Stimulated activated CD8-positive, alpha-beta memory T cell treated with anti-CD3 and anti-CD28 coated beads, Interleukin-7, amount 100 ng/mL, for 4 hours (primary cell): ENCODE measurements at places on chromosomes 6 and 20.

DNA sequence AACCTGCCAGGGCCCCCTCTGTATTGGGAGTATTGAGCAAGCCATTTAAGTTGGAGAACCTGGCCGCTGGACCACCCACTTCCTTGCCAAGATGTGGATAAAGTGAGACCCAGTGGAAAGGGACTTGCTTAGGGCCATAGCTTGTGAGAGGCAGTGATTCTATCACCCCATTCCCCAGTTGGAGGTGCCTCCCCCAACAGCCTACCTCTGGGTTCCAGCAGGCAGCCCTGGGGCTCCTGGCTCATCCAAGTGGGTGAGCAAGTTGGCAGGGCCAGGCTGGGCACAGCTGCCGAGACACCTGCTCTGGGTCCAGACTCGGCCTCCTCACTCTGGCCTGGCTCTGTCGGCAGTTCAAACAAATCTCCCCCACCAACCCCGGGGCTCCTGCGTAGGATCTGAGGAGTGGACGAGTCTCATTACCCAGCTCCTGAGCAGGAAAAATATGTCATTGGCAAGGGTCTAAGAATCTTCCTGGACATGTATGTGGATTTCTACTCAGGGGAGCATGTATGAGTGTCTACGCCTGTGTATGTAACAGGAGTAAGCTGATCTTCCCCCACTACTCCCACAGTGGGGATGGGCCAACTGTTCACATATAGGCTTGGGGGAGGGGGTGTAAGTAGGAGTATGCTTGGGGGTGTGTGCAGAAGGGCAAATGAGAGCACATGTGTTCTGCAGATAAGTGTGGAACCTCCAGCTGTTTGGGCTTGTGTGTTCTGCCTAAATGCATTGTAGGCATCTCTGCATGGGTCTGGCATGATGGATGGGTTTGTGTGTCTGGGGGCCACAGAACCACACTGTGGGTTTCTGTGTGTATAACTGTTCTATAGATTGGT, 1.9 kb downstream of the ID1 start:
- DNase-seq = no peak

- DNase-seq = no peak
Measured at GRCh38 chr6:33082702-33083101, 6.9 kb downstream of the HLA-DPB1 start.

- no peak for DNase-seq
Measured at GRCh38 chr20:43507150-43508080, at the start of gene L3MBTL1. Gene L3MBTL1, plus strand, starts transcription at chr20:43507697. Its CDS starts 5,807 bp downstream, at chr20:43513504.

DNA sequence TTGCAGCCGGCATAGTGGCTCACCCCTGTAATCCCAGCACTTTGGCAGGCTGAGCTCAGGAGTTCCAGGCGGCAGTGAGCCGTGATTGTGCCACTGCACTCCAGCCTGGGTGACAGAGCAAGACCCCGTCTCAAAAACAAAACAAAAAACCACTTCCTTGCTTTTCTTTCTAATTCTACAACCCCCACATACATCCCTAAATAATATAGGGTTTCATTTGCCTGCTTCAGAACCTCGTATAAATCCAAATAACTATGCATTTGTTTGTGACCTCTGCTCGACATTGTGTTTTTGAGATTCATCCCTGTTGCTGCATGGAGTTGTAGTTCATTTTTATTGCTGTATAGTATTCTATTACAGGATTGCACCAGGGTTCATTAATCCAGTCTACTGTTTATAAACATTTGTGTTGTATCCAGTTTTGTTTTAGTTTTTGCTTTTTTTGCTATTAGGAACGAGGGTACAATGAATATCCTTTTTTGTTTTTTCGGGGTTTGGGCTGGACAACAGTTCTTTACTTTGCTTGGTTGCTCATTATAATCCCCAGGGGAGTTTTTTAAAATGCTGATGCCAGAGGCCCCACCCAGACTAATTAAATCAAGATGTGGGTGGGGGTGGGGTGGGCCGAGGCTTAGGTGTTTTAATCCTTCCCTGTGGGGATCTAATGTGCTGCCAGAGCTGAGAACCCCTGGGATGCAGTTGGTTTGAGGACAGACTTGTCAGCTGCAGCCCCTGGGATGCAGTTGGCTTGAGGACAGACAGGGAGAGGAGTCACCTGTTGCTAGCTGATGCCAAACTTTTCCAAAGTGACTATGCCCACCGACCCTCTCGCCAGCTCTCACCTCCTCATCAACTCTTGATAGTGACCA, 2.4 kb upstream of the SNAI1 start:
- no peak for DNase-seq

DNA sequence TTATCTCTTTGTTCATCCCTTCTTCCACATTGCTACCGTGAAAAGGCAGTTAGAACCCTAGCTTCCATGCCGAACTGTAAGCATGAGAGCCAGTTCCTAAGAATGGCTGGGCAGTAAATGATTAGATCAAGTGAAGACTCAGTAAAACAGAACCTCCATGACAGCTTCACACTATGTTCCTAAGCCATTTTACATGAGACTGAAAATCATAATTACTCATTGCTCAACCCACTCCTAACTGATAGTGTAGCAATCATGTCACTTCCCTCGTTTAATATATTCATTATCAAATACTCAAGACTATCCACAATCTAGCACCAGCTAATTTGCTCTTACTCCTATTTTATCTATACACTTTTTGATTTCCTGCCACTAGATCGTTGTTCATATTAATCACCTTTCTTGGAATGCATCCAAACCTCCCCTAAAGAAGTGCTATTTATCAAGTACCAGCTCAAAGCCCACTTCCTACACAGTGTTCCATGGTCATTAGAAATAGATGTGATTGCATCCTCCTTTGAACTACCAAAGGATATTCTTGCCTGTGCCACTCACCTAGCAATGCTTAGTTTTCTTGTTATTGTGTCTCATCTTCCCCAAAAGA, 6.0 kb downstream of the TMEM30A start:
- no peak for DNase-seq

DNA sequence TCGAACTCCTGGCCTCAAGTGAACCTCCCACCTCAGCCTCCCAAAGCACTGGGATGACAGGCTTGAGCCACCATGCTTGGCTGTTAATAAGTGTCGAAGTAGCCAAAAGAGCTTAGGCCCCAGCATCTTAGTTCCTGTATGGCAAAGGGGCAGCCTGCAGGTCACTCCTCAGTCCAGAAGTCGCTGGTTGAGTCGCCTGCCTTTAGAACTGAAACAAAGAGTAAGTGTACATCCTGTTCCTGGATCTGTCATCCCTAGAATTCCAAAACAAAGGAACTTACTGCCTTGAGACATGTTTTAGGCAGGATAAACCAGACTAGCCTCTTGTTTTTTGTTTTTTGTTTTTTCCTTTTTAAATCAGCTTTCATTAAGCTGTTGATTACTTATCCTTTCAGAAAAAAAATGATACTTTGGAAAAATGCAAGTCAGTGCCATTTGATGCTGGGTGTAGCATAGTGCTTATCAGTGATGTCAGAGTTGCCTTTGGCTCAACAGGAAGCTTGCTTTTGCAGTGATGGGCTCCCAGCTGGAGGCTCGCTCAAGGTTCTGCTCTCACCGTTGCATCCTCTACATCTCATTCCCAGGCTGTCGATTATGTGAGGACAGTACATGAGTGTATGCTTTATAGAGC, 9.0 kb downstream of the ACTR5 start:
- no peak for DNase-seq
